ENCODE measurements at places on chromosomes 7 and 10. TPM values are rescaled to one million over a fixed set of nuclear protein-coding genes. Genes with fewer than 3 reads are reported as not detected.

GRCh38 chr10:78365694-78366093 lies 332.0 kb downstream of the RPS24 start:
- DNase-seq: peak; percentile 16

- DNase-seq: no peak
Observed at GRCh38 chr10:133160826-133161471, 930 bp downstream of the KNDC1 start.

GRCh38 chr7:100484673-100485045 lies 932 bp downstream of the NYAP1 start:
- no peak for DNase-seq

DNA sequence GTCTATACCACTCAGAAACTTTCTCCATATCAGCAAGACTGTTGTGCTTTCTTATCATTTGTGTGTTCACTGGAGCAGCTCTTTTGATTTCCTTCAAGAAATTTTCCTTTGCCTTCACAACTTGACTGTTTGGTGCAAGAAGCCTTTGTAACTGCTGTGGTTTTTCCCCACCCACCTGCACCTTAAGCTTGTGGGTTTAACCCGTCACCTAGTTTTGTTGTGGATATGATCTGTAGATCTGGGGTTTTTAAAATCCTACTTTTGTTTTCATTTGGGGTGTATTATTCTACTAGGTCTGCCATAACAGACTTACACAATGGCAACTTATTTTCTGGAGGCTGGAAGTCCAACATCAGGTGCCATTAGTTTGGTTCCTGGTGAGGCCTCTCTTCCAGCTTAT lies 30.5 kb upstream of the CHST3 start:
- no peak for DNase-seq

DNA sequence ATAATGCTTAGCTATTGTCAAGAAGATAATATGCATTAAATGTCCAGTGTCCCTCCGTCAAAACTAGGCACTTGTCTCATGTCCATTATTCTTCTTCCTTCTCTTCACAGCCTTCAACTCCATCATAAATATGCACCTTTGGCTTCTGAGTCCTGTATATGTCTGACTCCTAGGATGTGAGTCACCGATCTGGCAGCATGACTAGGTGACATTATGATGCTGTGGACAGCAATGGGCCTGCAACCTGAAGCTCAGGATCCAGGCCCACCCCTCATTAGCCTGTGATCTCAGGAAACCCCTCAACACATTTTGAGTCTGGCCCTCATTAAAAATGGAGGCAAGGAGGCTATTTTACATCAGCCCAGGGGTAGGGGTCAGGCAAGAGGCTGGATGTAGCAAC lies 362.5 kb upstream of the ZMIZ1 start:
- peak; percentile 61 for DNase-seq

GRCh38 chr7:33278095-33278494 lies 148.7 kb downstream of the BBS9 start:
- DNase-seq: no peak

GRCh38 chr10:73229567-73229966 lies 17.5 kb downstream of the DNAJC9 start:
- no peak for DNase-seq

- no peak for DNase-seq
Observed at GRCh38 chr10:75464478-75465449, 33.3 kb downstream of the LRMDA start.

DNA sequence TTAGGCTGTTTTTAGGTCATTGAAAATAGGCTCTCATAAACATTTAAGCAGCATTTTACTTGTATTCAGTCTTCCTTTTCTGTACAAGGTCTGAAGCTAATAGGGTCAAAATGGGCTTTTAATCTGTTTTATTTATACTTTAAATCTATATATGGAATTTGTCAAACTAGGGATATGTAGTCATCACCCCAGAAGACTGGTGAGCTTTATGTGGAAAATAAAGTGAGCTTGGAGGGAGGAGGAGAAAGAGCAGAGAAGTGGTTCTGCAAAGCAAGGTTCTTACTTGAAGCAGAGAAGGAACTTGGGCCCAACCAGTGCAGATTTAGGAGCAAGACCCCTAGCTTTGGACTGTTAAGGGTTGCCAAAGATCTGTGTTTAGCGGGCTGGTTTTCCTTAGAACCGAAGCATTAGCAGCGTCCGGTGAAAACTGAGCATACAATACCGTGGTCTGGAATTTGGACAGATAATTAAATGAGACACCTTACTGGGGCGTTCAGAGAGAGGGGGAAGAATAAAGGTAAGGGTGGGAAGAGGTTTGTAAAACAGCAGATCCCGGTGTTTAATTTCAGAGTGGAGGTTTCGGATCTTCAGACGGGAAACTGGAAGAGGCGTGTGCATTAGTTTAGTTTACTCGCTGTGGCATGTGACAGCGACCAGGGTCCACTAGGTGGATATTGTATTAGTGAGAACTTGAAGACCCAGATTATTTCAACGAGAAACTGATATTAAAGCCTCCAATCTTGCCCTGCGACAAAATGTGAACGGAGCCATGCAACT lies 2.4 kb downstream of the BAMBI start:
- no peak for DNase-seq

DNA sequence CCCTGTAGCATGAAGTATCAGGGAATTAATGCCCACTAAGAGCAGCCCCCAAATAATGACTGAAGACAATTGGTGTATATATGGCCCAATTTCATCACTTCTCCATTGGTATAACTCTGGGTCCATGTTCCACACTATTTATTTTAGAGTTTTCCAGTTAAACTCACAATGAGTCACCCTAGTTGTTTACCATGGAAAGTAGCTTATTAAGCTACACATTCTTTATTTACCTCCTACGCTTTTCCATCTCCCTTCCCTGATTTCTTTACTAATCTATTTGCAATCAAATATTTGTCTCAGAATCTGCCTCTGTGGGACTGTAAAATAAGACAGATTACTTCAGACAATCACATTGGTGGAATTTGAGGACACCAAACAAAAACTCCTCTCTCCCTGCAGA lies 655.6 kb downstream of the SORCS1 start:
- peak; percentile 21 for DNase-seq

- DNase-seq: no peak
Observed at GRCh38 chr10:64708884-64709681, 1187.9 kb downstream of the REEP3 start.

DNA sequence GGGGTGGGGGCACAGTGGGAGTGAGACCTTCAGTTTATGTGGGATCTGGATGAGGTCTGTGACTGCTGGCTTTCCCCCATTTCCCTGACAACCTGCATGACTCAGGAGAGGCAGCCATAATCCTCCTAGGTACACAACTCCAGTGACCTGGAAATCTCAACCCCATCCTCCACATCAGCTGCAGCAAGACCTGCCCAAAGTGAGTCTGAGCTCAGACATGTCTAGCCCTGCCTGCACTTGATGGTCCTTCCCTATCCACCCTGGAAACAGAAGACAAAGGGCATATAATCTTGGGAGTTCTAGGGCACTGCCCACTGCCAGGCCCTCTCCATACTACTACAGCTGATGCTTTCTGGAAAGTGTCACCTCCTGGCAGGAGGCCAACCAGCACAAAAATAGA lies 75.6 kb downstream of the GRM8 start:
- DNase-seq: no peak

DNA sequence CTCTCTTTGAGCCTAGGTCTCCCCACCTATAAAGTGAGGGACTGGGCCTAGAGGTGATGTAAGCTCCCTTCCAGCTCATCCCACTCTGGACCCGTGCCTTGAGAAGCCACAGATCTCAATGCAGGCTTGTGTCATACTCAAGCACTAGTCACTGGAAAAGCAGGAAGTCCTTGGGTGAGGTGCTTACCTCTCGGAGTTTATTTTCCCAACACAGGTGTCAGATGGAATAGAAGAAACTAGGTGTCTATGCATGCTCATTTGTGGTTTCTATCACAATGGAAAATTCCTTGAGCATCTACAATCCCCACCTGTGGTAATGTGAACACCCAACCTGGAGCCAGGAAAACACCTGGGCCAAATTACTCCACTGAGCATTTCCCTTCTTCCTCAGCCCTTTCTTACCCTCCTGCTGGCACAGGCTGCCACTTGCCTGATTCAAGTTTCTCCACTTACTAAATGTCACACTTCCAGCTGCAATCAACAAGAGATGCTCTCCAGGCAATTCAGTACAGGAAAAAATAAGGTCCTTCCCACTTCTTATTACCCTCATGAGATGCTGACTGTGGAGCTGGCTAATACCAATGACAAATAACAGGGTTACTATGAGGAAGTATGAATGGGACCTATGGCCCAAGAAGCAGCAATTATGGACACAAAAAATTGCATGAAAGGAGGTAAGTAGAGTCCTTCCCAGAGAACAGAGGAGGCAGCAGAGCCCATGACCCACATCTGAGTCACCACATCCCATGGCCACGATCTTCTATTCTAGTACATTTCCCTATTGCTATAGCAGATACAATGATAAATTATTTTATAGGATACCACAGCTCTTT lies 13.1 kb downstream of the LSM5 start:
- no peak for DNase-seq

GRCh38 chr10:73875139-73875475 lies 752 bp upstream of the CAMK2G start:
- no peak for DNase-seq

DNA sequence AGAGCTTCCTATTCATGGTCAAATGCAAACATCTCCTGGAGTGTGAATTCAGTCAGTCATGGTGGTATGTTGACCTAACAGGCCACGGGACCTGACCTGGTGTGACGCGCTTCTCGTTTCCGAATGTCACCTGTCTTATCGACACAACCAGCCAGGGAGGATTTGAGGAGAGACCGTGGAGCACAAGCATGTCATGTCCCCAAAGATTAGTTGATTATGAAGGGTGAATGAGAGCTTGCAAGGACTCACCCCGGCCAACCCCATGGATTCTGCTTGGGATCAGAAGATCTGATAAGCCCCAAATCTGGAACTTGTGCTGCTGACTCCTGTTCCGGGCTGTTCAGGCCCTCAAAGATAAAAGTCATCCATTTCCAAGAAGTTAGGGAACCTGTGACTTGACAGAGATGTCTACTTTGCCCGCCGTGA lies 10.5 kb downstream of the ADRA2A start:
- no peak for DNase-seq

DNA sequence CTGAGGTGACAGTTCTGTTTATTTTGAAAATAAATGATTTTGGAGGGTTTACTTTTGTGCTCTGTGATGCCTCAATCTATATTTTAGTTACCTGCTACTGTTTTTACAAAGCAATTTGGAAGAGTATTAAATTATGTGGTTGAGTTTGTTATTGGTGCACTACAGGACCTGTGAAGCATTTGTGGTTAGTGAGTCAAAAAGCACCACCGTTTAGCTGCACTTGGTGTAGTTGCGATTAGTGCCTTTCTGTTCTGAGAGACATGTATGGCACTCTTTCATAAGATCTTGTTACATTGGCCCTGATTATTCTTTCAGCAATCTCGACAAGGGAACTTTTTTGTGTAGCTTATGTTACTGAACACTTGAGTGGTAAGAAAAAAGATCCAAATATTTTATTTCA lies 132.2 kb downstream of the BBS9 start:
- DNase-seq: peak; percentile 53

DNA sequence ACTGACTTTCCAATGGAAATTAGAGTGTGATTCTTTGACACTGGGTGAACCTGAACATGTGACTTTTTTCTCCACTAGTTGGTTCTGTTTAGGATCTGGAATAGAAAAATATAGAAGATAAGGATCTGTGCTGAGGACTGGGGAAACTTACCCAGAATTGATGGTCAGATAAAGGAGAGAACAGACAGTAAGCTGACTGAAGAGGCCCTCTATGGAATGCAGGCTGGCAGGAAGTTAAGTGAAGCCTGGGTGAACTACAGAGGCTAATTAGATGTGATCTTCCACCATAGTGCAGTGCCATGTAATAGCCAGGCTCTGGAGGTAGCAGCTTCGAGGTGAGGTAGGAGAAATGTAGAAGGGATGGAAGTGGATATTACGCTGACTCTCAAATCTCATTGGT lies 455.3 kb downstream of the PLXDC2 start:
- no peak for DNase-seq

- DNase-seq: peak; percentile 95
Observed at GRCh38 chr10:101000915-101001658, 1.5 kb downstream of the LZTS2 start.

DNA sequence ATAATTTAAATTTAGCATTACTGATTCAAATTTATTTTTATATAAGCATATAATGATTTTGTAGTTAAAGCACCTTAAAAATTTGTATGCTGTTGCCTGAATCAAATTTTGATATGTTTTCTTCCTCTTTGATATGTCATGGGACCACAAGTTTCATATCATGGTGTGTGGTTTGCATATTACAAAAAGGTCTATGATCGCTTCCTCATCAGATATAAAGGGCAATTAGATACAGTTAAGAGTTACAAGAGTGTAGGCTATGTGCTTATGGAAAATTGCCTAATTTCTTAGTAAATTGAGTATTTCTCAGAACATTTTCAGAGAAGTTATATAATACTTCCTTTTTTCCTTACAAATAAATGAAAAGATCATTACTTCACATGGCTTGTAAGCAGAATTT lies 22.2 kb downstream of the MRC1 start:
- no peak for DNase-seq

GRCh38 chr7:113071465-113071864 lies 15.2 kb downstream of the GPR85 start:
- peak; percentile 33 for DNase-seq

- DNase-seq: no peak
Observed at GRCh38 chr7:91114232-91114631, 150.0 kb upstream of the FZD1 start.

DNA sequence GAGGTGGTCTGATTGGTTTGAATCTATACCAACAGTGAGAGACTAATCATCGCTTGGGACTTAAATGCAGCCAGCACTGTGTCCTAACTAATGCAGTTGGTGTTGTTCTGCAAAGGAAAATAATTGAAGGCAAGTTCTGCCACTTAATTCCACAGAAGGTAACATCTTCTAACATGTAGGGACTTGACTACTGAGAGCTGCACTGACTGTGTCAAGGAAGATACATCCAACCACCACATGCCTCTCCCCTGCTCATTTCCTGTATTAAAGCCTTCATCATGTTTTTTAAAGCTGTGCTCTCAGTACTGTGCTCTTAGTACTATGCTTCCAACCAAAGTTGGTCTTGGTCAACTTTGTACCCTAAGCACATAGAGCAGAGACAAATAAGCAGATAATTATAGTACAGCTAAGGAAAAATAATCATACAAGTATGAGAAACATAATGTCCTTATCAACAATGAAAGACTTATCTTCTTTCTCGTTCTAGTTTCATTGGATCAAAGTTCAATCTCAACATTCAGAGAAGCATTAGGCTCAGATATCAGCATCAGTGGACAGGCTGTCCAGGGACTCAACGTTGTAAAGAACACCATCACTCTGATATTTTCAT lies 2.8 kb upstream of the CYP3A4 start:
- DNase-seq: no peak

- no peak for DNase-seq
Observed at GRCh38 chr10:69464801-69465401, 13.6 kb downstream of the TSPAN15 start.

GRCh38 chr10:124911124-124912067 lies 30.5 kb upstream of the ZRANB1 start:
- DNase-seq: peak; percentile 67

Gene GLCCI1
- 4.1 TPM for total RNA-seq

Gene SPDYE2B
- total RNA-seq: not detected

Gene TMEM176B
- not detected for total RNA-seq

Gene C7orf57
- total RNA-seq: not detected

Gene RNF148
- total RNA-seq: not detected

Gene NME8
- total RNA-seq: not detected

Gene HIPK2
- 21.7 TPM for total RNA-seq

Gene WNT16
- 1.7 TPM for total RNA-seq
